ENCODE measurements at places on chromosomes 16 and 17.

GRCh38 chr17:57956291-57957119 lies 1.3 kb upstream of the CUEDC1 start:
- peak; percentile 56 for DNase-seq

DNA sequence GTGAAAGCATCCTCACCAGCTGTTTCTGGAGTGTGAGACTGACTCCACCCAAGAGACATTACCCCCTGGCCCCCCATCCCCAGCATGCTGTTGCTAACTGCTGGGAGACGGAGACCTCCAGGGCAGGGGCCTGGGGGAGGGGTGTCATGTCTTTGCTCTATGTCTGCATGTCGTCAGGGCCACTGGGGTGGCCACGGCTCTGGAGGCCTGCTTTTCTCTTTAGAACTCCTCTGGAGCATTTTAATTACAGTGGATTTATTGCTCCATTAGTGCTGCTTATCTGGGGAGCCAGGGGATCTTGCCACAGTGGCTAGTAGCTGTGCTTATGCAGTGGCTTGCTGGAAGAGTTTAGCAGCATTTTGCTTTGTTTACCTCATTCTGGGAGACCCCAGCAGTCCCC lies 32.3 kb downstream of the CLEC16A start:
- no peak for DNase-seq

DNA sequence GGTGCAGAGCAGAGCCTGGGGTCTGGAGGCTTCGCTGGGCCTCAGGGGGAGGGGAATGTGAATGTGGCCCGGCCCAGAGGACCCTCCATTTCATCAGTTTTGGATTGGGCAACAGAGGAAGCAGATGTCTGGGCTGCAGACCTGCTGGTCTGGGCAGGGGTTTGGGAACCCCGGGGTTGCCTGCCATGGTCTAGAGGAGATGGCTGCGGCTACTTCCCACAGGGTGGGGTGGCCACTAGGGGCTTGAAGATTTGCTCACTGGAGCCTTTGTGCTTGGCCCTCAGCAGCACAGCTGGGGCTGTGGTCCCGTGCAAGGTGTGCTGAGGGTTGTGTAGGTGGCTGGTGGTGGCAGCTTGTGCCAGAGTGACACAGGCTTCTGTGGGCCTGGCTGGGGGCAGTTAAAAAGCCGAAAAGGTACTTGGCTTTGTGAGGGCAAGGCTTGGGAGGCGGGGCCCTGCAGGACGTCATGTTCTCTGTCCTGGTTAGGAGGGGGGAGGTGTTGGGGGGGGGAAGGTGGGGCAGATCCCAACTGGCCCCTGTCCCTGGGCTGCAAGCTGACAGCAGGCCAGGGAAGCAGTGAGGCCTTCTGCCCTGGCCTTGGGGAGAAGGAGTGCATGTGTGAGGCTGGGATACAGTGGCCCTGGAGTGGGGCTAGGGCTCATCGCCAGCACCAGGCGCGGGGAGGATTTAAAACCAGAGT lies 98.0 kb downstream of the KPNA2 start:
- DNase-seq: no peak

GRCh38 chr16:66306366-66307150 lies 59.9 kb upstream of the CDH5 start:
- DNase-seq: no peak

- no peak for DNase-seq
Observed at GRCh38 chr17:32496395-32497073, 9.7 kb downstream of the CDK5R1 start.

GRCh38 chr17:57892820-57893595 lies 43.2 kb upstream of the MRPS23 start:
- DNase-seq: no peak

GRCh38 chr16:61763991-61764390 lies 272.2 kb downstream of the CDH8 start:
- no peak for DNase-seq

All from activated naive CD4-positive, alpha-beta T cell treated with anti-CD3 and anti-CD28 coated beads, Interleukin-2, amount 50 U/mL, for 72 hours (primary cell).